ENCODE measurements at places on chromosomes 3 and 15.

DNA sequence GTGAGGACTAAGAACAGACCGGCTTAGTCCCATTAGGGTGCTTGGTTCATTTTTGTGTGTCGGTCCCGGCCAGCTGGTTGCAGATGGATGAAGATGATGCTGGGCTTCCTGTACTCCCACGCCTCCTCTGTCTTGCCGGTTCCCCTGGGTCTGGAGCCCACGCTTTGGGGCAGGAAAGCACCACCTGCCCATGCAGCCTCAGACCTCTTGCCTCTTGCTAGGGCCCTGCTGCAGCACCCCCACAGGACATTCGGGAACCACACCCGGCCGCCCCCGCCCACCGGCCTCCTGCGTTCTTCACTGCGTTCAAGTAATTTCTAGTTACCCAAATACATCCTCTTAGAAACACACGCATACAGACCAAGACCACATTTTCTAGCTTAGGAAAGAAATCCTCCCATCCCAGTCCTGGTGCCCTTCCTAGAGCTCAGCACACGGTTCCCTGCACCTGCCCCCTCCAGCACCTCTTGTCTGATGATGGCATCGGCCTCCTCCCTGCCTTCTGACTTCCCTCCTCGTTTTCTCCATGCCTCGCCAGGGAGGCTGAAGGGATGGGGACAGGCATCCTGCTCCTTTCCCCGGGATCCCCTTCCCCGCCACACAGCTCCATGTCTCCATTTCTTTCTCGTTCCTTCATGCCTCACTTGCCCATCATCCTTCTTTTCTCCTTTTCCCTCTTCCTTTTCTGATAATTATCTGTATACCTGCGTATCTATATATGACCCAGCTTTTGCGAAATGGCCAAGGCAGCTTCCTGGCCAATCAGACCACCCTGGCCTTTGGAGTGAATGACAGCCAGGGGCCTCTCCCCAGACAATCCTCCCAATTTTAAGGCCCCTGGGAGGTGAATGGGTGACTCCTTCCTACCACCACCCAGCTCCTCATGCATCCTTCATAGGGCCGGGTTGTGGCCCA is 30.9 kb downstream of the FAM3D start:
- H3K27ac ChIP-seq = no peak overlapping the region
- H3K27me3 ChIP-seq = no peaks in the 10 kb centered on the region
- no peaks in the 10 kb centered on the region for H3K36me3 ChIP-seq
- H3K4me1 ChIP-seq = no peaks in the 10 kb centered on the region

- DNase-seq = no peak
- H3K27me3 ChIP-seq = no peaks in the 10 kb centered on the region
- no peak overlapping the region for H3K27ac ChIP-seq
- no peak overlapping the region for H3K4me3 ChIP-seq
- peaks cover 2% of the 10 kb centered on the region for H3K36me3 ChIP-seq
These were observed 45.9 kb downstream of the XXYLT1 start for GRCh38 chr3:195224980-195225580.

DNA sequence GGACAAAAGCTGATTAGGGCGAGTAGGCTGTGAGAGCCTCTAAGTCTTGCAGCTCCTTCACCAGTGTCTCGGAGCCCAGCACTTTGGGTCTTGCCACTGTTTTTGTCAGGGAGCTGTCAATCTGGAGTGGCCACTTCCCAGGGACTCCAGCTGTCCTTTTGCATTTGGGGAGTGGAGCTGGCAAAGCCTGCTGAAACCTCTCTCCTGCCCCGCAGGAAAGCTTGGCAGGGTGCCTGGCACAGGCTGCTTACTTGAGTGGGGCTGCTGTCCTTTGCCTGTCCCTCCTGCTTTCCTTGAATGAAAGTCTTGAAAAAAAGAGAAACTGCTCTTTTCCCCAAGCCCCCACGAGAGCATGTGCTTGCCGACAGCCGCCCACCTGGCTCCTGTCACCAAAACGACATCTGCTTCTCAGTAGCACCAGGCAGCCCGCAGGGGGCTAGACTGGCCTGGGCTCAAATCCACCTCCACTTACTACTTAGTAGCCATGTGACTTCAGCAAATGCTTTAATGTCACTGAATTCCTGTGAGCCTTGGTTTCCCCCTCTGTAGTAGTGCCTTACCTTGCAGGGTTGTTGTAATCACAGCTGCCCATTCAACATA is 13.7 kb downstream of the USP13 start:
- no peaks in the 10 kb centered on the region for H3K4me1 ChIP-seq
- H3K27ac ChIP-seq = no peak overlapping the region
- no peak for DNase-seq
- no peak overlapping the region for H3K4me3 ChIP-seq
- H3K36me3 ChIP-seq = no peaks in the 10 kb centered on the region

- H3K27me3 ChIP-seq = no peaks in the 10 kb centered on the region
- H3K27ac ChIP-seq = peak overlapping the region; percentile 97
- H3K4me1 ChIP-seq = peaks cover 68% of the 10 kb centered on the region
- peak overlapping the region; percentile 98 for H3K4me3 ChIP-seq
- peaks cover 42% of the 10 kb centered on the region for H3K36me3 ChIP-seq
- no peak for DNase-seq
These were observed 29.4 kb downstream of the STARD5 start for GRCh38 chr15:81294516-81294880.

GRCh38 chr3:149528340-149528650 is 53.8 kb downstream of the TM4SF4 start:
- H3K27ac ChIP-seq = no peak overlapping the region
- no peak for DNase-seq
- H3K4me3 ChIP-seq = no peak overlapping the region
- H3K36me3 ChIP-seq = no peaks in the 10 kb centered on the region
- H3K4me1 ChIP-seq = peaks cover 8% of the 10 kb centered on the region

DNA sequence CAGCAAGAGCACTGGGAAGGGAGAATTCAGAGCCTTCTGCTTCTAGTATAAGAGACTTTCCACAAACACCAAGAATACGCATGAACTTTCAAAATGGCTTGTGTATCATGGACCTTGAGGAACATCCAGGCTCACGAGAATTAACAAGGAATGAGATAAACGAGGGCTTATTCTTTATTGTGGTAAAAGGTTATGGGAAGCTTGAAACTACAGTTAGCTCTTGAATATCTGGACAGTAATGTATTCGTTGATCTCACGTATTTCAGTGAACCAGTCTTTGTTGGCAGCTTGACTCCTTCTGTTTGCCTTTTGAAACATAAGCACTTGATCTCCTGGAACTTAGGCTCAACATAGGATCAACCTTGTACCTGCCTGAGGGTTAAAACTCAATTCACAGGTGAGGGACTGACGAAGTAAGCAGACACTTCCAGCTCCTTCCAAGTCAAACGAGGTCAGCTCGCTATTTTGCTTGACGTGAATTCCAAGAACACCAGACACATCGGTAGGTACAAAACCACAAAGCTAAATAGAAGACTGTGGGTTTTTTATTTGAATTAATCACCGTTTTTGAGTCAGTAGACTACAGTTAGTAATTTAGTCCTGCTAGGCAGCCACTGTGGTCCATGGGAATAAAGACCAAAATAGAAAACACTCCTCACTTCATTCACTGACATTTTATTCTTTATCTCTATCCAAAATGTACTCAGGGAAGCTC is 30.8 kb downstream of the GALNT15 start:
- no peak overlapping the region for H3K4me3 ChIP-seq
- H3K36me3 ChIP-seq = no peaks in the 10 kb centered on the region
- peaks cover 10% of the 10 kb centered on the region for H3K4me1 ChIP-seq
- no peak for DNase-seq

- H3K4me1 ChIP-seq = no peaks in the 10 kb centered on the region
- peaks cover 11% of the 10 kb centered on the region for H3K36me3 ChIP-seq
- H3K4me3 ChIP-seq = no peak overlapping the region
- H3K27me3 ChIP-seq = no peaks in the 10 kb centered on the region
- H3K27ac ChIP-seq = no peak overlapping the region
These were observed 46.5 kb upstream of the LIMD1 start for GRCh38 chr3:45547764-45548680.
